Left renal cortex interstitium (tissue), 4 donors: ENCODE measurements at places on chromosomes 4 and X. TPM values are rescaled to one million over a fixed set of nuclear protein-coding genes. Genes with fewer than 3 reads are reported as not detected.

DNA sequence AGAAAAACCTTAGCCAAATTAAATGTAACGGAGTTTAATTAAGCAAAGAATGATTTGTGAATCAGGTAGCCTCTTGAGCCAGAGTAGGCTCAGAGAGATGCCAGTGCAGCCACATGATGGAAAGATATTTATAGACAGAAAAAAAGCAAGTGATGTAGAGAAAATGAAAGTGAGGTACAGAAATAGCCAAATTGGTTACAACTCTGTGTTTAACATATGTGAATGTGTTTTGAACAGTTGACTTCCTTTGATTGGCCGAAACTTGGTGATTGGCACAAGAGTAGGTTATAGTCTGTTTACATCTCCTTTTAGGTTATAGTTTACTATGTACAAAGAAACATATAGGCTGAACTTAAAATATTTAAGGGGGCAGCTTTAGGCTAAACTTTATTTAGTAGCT lies 459.9 kb upstream of the BOD1L1 start:
- no peak for DNase-seq

DNA sequence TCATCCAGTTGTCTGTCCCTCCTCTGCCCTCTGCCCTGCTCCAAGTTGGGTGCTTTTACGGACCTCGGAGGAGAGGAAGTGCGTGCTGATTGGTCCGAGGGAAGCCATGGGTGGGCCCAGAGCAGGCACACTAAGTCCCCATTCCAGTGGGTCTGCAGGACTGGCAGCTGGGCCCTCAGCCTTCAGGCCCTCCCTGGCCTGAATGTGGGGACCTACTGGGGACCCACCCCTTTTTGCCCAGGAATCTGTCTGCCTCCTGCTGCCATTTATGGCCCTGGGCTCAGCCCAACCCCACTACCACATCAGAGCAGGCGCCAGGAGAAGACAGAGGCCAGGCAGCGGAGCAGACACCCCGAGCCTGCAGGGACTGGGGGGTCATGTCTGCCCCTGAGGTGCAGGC lies 169.6 kb downstream of the TEX13A start:
- no peak for DNase-seq

F8A2 gene
- polyA plus RNA-seq: not detected

GRCh38 chr4:119207051-119207450 lies 5.5 kb upstream of the USP53 start:
- no peak for DNase-seq

MAGEA4 gene
- not detected for polyA plus RNA-seq

GRCh38 chrX:39212456-39212855 lies 411.2 kb downstream of the MID1IP1 start:
- DNase-seq: no peak

GRCh38 chr4:187550256-187550950 lies 445.2 kb upstream of the ZFP42 start:
- DNase-seq: no peak

PGM2 gene
- polyA plus RNA-seq: 38.8 TPM

DNA sequence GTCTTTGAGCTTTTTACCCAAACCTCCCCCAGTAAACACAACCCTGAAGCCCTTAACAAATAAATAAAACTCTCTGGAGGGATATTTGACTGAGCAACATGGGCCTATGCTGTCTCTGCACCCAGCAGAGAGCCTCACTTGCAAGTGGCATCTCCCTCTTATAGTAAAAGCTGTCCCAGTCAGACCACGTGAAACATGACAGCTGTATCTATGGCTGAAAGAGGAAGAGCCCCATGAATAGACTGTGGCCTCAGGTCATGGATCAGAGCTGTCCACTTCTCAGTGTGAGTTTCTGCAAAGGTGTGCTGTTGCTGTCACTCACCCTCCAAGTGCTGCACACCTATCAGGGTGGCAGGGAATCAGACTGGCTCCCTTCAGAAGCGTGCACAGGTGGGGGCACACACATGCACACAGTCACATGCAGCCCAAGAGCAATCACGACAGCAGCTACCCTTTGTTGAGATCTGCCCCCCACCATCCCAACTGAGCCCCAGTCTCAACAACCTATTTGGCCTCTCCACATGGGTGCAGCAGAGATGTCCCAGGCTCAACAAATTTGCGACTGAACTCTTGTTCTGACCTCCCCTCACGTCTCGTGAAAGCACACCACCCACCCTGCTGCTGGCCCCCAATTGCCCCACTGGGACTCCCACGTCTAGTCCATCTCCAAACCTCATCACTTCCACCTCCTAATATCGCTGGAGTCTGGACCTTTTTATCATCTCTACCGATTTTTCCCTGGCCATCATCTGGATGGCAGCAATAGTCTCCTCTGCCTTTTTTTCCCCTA lies 45.6 kb downstream of the NAT8L start:
- no peak for DNase-seq

GRCh38 chr4:113832803-113833202 lies 71.3 kb upstream of the CAMK2D start:
- DNase-seq: no peak

DNA sequence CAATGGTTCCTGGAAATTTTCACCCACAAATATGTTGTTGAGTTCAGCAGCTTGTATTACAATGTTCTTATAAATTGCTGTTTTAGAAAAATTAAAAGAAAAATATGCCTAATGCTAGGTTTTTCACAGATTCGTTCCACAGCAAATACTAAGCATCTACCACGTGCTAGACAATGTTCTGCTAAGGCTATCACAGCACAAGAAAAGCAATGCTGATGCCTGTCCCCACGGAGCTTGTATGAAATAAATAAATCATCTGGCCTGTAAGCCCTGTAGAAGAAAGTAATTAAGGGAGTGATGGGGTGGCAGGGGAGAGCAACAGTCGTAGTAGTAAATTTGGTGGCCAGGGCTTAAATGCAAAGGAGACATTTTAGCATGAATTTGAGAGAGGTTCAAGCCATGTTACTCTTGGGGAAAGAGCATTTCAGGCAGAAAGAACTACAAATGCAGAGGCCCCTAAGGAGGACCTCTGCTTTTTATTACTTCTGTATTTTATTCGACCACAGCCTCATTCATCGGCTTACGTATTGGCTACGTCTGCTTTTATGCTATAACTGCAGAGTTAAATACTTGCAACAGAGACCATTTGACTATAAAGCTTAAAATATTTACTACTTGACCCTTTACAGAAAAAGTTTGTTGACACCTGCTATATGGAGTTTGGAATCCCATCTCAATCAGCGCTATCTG lies 36.3 kb downstream of the ARAP2 start:
- DNase-seq: no peak

DNA sequence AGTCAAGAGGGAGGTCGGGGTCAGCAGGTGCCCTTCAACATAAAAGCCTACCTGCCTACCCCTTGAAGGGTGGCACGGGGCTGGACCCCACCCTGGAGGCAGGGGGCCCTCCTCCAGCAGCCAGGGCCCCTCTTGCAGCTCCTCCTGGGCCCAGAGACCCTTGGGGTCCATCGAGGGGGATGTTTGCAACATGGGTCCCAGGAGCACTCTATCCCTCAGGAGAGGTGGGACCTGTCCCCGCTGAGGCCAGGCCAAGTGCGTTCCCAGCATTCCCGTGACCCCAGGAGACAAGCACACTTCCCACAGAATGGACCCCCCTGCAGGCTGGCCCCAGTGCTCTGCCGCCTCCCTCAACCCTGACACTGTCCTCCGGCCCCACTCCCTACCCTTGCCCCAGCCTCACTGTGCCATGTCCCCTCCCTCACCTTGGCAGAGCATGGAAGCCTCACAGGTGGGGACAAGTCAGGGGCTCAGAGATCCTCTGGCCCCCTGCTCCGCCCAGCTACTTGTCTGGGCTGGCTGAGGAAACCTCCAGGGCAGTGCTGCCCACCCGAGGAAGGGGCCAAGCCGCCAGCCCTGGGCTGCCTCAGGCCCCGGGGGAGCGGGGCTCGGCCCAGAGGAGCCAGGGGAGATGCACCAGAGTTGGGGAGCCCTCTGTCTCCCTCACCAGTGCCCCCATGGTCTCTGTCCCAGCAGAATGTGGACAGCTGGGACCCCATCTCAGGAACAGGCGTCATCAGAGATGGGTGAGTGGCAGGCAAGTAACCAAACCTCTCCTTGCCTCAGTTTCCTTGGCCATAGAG lies 2.2 kb downstream of the MXD4 start:
- DNase-seq: no peak
